ENCODE measurements at places on chromosomes 2 and 18.

GRCh38 chr2:182593394-182593975, 122.6 kb upstream of the DNAJC10 start:
- no peak for DNase-seq

GRCh38 chr2:19550750-19551149, 192.3 kb upstream of the OSR1 start:
- no peak for DNase-seq

GRCh38 chr18:37667836-37668235, 102.2 kb upstream of the CELF4 start:
- no peak for DNase-seq

DNA sequence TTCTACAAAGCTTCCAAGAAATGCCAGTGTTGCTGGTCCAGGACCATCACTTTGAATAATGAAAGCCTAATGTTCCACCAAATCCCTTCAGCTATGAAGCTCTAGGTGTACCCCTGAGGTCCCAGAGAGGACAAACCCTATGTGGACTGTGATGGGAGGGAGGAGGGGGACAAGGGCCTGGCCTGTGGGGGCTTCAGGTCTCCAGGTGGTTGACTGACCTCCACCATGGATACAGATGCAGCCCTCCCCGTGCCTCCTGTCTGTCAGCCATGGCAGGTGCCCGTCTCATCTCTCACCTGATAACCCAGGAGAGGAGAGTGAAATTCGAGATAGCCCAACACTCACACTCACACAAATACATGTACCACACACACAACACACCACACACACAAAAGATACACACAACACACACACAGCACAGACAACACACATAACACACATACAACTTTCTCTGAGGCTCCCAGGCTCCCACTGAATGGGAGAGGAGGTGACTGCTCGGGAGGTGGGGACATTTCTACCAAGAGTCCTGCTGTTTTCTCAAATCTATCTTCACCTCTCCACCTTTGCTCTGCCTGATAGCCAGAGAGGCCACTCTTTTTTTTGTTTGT, 12.8 kb upstream of the RHOB start:
- no peak for DNase-seq

DNA sequence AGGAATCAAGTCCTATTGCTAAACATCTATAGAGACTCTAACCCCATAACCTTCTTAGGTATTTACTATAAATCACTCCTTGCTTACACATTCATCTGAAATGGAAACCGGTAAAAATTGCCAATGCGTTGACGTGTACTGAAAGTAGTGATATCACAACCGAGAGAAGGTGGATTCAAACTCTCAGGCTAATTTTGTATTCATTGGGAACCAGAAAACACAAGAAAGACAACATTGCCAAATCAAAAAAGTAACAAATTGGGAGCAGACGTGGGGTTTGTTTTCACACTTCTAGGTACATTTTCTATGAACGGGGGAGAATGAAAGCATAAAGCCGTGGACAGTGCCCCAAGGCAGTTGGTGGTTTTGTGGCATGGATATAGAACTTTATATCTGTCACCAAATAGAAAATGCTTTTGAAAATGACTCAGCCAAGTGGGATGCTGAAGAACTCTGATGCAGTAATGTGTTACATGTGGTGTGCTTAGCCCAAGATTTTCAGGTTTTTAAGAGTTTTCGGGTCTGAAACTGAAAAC, 155.1 kb upstream of the RASGRP3 start:
- DNase-seq: no peak

DNA sequence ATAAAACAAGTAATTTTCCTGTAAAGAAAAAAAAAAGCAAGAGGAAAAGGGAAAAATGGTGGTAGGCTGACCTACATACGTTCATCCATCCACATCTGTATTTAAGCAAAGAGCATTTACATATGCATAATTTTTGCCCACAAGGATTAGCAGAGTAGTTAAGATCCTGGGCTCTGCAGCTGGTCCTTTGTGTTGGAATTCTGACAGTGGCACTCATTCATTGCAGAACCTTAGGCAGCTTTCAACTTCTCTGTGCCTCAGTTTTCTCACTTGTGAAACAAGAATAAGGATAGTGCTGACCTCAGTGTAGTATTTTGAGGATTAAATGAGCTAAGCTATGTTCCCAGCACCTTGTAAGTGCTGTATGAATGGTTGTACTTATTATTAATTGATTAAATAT, 211.3 kb downstream of the ARL4C start:
- no peak for DNase-seq

- DNase-seq: no peak
Measured at GRCh38 chr2:67008155-67008554, 389.0 kb upstream of the ETAA1 start.

DNA sequence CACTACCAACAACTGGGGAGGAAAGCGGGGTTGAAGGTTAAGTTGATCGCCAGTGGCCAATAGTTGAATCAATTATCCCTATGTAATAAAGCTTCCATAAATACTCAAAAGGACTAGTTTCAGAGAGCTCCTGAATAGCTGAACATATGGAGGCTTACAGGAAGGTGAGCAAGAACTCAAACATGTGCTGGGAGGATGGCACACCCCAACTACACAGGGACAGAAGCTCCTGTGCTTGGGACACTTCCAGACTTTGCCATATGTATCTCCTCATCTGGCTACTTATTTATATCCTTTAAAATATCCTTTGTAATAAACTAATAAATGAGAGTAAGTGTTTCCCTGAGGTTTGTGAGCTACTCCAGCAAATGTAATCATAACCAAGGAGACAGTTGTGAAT, 115.7 kb downstream of the HNMT start:
- no peak for DNase-seq

DNA sequence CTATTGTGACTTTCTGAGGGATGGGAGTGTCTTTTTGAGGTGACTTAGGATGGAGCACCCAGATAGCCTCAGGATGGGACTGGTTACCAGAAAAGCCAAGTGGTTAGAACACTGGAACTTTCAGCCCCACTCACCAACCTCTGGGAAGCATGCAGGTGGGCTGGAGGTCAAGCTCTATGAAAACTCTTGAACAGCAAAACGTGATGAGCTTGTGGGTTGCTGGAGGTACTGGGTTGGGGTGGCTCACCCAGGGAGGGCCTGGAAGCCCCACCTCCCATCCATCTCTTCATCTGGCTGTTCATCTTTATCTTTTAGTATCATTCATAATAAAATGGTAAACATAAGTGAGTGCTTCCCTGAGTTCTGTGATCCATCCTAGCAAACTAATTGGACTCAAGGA, 216.4 kb downstream of the SPP2 start:
- DNase-seq: no peak

GRCh38 chr18:74533666-74534065, 634 bp upstream of the CNDP1 start:
- no peak for DNase-seq

DNA sequence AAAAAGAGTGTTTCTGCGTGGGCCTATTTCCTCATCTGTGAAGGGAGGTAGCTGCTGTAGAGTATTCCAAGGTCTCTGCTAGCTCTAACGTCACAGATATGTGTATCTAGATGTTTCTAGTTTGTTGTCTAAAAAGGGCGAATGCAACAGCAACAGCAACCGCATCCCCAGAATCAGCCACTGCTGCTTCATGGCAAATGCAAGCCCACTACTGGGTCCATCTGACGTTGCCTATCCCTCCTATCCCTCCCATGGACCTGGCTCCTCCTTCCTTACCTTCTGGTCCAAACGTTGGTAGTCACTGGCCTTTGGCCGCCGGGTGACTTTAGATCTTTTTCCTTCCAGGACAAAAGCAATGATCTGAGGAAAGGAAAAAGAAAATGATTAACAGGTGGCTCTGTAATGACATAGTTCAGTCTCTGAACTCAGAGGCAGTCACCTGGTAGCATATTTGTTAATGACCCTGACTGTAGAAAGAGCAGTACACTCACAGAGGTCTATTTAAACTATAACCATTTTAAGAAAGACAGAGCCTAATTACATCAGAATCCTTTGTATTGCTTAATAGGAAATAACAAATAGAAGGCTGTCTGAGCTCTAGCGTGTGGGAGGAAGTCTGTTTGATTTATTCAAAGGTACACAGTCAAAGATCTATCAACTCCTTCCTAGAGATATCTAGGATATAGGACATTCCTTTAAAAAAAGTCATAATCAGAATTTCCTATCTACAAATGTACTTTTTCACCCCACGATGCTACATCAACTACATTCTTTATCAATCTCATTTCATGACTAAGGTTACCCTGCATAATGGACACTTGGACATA, 2.9 kb downstream of the TGOLN2 start:
- no peak for DNase-seq

DNA sequence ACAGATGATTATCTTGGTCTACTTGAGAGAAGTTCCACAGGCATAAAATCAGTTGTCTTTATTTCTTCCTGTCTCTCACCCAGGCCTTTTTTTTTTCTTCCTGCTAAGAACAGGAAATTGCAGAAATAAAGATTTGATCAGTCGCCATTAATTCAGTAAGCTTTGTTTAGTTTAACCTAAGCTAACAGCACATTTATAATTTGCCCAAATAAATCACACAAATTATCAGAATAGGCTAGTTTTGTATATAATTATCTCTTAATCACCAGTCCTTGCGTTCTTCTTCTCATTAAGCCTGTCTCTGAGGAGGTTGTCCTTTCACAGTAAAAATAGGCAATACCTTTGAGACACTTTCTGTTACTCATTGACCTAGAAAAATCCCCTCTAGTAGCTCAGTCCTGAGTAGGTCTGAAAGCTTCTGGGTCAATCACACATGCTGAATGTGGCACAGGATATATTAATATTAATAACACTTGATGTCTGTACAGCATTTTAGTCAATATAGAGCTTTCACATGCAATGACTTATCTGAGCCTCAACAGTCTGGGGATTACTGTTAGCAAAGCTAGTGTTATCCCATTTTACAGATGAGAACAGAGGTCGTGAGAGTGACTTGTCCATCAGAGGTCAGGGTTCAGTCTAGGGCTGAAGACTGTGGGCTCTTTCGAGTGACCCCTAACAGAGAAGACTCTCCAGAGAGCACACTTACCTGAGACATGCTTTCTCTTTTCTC, 11.2 kb upstream of the STK17B start:
- no peak for DNase-seq

- DNase-seq: no peak
Measured at GRCh38 chr2:136246086-136246669, 128.2 kb upstream of the CXCR4 start.

DNA sequence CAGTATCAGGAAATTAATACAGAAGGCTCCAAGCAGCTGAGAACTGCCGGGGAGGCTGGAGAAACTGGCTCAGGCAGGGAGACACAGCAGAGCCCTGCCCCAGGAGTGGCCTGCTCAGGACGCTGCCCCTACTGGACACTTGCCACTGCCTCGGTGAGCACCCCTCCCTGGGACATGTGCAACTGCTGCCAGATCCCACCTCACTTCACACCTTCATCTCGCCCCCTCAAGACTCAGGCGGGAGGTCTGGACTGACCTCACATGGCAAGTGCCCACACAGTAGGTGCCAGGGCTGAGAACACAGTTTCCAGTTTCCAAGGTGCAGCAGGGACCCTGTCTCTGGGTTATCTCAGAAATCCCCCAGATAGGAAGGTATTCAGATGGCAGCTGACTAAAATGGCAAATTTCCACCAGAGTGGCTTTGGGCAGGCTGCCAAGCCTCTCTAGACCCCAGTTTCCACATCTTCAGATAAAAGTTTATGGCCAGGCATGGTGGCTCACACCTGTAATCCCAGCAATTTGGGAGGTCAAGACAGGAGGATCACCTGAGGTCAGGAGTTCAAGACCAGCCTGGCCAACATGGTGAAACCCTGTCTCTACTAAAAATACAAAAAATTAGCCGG, 33.7 kb upstream of the LBH start:
- DNase-seq: no peak

DNA sequence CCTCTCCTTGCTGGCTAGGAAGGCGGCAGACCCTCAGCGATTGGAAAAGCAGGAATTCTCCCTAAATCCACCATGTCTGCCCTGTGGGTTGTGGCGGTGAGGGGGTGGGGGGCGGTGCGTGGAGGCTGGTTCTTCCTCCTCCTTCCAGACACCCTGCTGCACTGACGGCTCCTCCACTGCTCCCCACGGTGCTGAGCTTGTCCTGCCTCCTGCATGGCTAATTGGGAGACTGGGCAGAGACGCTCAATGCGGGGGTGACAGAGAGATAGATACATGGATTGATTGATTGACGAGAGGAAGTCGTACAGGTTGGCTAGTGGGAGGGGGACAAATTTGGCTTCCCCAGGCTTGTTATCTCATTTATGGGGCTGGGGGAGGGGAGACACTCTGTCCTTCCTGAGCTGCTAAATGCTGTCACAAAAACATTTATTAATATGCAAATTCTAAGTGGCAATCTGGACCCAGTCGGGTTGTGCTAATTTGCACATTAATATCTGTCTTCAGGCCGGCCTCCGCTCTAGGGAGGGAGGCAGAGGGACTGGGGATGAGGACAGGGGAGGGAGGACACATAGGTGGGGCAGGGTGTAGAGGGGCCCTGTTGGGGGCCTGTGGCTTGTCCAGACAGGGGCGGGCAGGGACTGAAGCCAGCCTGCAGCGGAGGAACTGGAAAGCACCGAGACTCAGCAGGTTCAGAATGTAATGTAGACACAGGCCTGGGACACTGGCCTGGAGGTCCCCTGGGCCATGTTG, 181.6 kb downstream of the CELF4 start:
- DNase-seq: no peak

DNA sequence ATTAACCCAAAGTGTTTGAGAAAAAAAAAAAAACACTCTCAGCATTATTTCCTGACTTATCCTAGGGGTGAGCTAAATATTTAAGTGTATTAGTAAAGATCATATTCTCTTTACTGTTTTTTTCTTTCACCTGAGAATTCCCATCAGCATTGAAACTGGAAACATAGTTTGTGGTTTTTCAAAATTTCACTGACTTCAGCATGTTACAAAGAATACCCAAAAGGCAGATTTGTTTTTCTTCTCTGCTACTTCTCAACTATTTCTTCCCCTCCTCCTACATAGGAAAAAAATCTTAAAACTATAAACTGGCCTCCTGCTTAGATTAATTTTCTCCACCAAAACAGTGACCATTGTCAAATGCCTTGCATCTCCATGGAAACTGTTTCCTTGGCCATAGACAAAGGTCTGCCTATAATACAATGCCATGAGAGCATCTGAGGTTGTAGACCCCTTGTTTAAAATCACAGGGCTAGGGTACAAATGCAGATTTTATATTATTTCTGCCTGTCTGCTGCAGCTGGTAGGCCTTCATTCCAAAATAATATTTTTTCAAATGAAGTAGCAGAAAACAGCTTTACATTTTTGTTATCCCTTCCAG, 179.7 kb upstream of the GALNT5 start:
- no peak for DNase-seq

GRCh38 chr18:68387246-68387645, 327.7 kb downstream of the TMX3 start:
- no peak for DNase-seq

DNA sequence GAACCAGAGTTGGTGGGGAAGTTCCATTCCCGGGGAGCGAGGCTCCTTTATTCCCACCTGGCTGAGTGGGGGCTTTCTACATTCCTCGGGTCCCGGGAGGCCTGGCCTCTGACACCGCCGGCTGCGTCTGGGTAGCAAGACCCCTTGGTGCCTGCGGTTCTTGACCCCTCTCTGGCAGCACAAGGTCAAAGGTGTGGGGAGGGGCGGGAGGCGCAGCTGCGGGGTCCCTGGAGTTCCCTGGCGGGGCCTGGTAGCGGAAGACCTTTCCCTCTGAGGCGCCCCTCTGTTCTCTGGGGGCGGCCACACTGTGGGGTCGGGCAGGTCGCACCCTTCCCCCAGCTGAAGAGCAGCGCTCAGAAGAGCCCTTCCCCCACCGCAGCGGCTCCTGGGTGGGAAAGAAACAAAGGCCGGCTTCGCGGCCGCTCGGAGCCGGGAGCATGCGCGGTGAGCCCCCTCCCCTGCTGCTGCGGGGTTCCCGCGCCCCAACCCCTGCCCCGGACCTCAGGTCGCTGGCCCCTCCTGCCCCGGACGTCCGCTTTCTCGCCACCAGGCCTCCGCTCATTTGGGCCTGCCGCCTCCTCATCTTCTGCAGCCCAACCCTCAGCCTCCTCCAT, 146.3 kb downstream of the ANKRD44 start:
- DNase-seq: no peak
